Astrocyte of the cerebellum (primary cell): ENCODE measurements at places on chromosomes 11 and 22.

DNA sequence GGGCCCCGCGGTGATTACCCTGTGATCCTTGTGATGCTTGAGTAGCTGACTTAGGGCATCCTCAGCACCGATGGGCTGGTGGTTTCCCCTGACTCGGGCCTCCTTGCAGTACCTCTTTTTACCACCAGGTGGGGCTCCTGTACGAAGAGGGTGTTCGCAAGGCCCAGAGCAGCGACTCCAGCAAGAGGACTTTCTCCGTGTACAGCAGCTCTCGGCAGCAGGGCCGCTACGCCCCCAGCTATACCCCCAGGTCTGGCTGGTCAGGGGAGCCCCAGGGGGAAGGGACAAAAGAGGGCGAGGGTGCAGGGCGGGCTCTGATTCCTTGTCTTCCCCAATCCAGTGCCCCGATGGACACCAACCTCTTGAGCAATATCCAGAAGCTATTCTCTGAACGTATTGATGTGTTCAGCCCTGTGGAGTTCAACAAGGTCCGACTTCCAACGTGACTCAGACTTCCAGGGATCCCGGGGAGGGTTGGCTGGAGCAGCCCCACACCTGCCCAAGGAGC, 1.3 kb upstream of the TM7SF2 start:
- DNase-seq = peak; percentile 48

DNA sequence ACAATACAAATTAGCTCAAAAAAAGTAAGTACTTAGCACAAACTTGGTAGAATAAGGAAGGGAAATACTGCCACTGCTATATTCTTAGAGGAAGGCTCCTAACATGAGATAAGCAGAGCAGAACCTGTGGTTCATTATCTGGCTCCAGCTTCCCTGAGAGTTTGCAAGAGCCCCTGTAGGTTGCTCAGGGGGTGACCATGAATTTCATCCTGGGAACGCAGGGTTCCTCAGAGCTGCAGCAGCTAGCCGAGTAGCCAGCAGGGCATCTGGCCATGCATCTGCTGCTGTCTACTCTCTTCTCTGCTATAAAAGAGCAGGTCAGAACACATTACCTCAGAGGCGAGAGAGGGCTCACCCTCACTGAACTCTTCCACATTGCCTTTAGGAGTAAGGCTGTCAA, 67.3 kb downstream of the TRPC6 start:
- DNase-seq = no peak

DNA sequence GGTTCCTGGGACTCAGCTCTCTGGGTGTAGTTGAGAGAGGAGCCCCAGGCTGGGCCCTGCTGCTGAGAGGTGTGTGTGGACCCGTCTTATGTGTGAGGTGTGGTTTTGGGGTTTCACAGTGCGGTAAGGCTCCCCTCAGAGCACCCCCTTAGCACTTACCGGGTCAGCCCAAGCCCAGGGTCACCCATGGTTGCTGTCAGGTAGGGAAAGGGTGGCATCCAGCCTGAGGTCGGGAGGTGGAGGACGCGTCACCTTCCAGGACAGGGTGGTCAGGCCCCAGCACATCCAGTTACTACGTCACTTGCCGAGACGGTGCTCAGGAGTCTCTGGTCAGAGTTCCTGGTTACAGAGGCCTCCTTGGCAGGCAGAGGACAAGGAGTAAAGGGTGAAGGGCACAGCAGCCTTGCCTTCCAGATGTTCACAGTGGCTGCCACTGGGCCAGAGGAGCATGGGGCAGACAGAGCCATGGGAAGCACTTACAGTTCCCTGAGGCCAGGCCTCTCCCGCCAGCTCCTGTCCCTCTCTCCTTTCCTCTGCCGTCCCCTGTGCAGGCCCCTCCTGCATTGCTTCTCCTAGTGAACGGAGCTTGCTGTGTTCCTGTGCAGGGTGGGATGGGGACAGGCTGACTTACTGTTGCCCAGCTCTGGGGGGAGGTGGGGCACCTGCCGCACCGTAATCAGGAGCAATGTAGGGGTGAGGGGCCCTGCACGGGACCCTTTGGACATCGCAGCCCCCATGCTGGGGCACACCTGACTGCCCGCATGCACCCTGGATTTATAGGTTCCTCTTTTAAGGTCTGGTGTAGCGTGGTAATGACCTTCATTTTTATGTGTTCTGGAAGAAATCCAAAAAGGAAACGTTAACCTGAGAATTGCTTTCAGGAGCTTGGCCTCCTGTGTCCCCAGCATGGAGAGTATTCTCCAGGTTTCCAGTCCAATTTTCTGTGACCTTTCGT, 285.9 kb downstream of the TBC1D22A start:
- DNase-seq = no peak

DNA sequence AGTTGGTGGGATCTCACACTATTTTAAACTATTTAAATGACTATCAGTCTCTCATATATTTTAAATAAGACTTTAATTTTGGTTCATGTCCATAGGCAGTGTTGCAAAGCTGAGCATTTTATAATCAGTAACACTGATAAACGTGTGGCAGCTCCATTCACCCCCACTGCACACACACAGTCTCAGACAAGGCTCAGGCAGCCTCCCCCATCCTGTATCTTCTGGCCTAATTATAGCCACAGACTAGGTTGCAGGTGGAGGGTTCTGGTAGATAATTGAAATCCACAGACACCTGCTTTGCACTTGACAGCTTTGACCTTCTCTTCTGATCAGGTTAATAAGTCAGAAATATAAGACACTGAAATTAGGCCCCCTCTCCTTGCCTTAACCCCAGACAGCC, 118.5 kb upstream of the LDLRAD3 start:
- DNase-seq = no peak

GRCh38 chr11:2730272-2731129, 30.7 kb upstream of the KCNQ1OT1 start:
- DNase-seq = no peak

DNA sequence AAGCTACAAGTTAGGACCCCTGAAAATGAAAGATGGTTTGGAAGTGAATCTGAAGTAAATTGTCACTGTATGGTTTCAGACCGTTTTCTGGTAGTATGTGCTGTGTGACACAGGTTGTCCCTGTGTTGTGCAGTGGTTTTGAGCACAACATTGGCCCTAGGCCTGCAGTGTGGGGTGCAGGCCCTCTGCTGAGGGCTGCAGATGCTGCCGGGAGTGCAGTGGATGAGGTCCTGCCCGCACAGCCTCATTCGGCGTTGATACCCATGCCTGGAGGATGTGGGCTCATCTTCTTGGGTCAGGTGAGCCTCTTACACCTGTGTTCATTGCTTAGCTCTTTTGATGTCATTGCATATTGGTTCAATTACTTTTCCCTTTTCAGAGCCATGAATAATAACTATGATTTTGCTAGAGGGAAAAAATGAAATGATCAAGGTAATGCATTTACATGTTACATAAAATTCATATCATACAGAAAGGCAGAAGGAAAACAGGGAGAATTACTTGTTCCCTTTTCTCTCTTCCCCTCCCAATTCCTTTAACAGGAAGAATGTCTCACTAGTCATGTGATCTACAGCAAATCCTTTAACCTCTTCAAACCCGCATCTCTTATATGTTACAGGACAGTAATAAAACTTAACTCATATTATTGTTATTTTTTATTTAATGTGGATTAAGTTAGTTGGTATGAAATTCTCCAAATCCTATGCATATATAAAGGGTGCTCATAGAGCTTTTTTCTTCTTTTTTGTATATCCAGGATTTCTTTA, 48.7 kb downstream of the PTPRJ start:
- DNase-seq = no peak

DNA sequence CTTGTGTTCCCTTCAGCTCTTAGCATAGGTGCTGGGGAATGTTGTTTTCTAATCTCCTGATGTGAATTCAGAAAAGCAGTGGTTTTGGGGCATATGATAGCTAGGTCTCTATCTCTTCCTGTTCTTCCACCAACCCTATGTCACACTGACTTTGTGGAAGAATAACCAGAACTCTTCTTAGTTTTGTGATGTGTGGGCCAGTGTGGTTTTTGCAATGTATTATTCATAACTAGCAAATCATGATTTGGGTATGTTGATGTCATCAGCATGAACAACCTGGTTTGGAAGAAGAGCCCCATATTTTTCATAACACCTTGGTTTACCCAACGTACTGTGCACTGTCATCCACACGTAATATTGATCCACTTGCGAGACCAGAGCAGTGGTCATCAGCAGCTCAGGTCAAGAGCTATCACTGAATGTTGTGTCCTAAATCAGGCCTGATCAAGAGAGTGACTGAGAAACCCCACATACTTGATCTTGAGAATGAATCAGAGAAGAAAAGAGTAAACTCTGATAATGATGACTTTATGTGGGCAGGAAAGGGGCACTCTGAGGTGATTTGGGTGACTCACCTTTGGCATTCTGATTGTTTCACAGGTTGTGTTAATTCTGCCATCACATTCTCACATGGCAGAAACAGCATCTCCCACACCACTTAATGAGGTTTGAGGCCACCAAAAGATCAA, 19.4 kb upstream of the MS4A6E start:
- no peak for DNase-seq

- no peak for DNase-seq
These were observed 167.6 kb upstream of the MTMR2 start for GRCh38 chr11:96091476-96091875.

GRCh38 chr11:117593065-117593464, 204.0 kb downstream of the DSCAML1 start:
- no peak for DNase-seq

DNA sequence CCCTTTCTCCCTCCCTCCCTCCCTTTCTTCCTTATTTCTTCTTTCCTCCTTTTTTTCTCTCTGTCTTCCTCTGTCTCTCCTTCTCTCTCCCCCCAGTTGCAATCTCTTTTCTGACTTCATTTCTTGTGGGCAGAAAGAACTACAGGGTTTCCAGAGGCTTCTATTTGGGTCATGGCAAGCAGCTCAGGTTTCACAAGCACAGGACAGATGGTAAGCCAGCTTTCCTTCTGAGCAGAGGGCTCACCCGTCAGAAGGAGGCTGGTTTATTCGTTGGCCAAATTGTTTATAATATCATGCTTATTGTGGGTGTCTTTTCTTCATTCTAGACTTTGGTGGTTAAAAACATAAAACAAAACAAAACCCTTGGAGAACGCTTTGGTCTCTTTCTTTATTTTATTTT, 58.9 kb upstream of the CLMP start:
- DNase-seq = no peak

DNA sequence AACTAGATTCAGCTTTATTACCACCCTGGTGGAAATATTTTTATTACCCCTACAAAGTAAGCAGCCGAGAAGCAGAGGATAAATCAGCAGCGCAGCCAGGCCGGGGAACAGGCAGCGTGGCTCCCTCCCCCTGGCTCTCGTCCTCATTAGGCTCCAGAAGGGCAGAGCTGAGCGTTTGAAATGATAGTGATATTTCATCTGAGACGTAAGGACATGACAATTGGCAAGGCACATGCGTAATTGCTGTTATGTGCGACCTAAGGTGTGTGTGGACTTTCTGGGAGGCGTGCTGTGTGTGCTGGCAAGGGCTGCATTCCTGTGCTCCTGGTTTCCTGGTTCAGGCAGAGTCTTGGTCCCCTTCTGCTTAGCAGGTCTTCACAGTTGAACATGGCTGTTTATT, 247.8 kb downstream of the TBC1D22A start:
- no peak for DNase-seq

DNA sequence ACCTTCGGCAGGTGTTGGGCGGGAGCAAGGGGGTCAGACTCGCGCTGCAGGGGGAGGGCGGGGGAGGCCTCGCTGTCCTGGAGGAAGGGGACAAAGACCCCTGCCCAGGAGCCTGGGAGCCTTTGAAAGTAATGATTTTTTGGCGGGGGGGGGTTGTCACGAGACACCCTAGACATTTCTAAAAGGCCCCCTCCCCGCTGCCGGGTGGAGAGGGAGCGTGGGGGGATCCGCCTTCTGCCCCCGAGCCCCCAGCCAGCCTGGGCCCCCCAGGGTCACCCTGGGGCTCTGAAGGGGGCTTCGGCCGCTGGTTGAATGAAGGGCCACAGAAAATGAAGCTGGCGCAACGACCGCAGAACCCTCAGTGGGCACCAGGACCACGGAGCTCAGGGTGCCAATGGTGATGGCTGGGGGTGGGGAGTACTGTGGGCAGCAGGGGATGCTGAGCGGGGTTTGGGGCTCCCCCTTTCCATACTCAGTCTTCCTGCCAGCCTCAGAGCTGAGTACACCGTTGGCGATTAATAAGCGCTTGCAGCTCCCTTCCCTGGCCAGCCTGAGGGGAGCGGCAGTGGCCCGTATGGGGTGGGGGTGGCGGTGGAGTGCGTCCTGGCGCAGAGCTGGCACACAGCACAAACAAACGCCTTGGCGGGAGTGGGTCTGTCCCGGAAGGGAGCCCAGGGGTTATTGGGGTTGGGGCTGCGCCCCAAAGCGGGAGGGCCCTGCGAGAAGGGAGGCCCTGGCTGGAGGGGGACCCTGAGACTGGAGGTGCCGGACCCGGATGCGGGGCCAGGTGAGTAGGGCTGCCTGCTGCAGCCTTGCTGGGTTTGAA, 1.2 kb upstream of the DUSP8 start:
- no peak for DNase-seq

DNA sequence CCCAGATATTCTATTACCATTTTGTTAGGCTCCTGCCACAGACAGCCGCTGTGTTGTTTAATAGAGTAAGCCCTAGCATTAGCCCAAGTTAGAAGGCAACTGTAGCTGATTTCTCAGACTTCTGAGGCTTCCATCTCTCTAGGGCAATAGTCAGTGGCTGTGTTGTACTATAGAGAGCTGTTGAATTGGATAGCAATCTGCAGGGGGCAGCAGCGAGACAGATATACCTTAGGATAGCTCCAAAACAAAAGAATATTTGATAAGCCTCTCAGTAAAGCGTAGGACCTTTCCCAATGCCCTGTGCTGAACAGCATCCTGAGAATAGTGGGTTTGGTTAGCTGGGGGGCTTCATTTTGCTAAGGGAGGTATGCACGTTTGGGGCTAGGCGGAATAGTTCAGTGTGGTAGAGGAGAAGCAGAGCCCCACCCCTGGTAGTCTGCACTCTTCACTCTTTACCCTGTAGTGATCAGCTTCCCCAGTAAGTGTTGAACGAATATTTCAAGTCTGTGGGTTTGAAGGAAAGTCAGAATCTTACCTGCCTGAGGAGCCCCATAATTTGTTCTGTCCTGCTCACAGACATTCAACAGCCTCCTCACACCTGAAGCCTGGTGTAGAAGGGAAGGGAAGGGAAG, 515.1 kb downstream of the INSC start:
- no peak for DNase-seq

- no peak for DNase-seq
These were observed 701 bp downstream of the DIXDC1 start for GRCh38 chr11:111937844-111938243.

DNA sequence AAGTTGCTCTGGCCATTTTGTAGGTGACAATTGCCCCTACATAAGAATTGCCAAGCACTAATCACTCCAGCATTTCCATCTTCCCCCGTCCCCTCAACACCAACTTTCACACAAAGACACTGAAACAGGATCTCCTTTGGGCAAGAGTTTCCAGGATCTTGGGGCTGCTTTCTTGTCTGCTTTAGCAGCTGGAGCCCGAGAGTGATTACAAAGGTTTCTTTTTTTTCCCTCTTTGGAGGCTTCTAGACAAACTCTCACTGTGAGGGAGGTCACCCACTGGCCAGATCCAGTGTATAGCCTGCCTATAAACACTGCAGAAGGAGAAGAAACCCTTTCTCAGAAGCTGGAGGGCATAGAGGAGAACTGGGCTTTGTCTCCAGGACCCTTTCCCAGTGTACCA, 92.5 kb downstream of the APIP start:
- no peak for DNase-seq

GRCh38 chr11:8252388-8252787, 11.3 kb downstream of the LMO1 start:
- no peak for DNase-seq

- DNase-seq = no peak
These were observed 20.7 kb upstream of the CBX7 start for GRCh38 chr22:39173050-39173706.
